Thoracic aorta (tissue), 2 donors: ENCODE measurements at places on chromosomes 12 and 14.

GRCh38 chr14:102046337-102047278 lies 40.2 kb downstream of the HSP90AA1 start:
- peak; percentile 65 for DNase-seq

DNA sequence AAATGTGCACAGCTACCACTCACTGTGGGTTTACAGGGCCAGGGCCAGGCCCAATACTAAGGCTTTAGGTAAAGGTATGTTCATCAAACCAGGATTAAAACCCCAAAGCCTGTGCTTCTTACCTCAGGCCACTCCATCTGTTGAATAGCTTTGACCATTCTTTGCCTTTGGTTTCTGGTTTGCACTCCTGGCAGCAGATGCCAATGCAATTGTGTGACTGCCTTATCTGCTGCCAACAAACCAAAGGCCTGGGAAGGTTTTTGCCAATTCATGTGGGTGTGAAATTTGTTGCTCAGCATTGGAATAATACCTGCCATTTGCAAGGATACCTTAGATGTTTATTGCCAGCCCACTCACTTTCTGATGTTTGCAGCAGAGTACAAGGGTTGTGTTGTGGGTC lies 221.6 kb downstream of the C12orf75 start:
- DNase-seq, result no peak

- DNase-seq, result no peak
These were observed 47.6 kb downstream of the TMEM30B start for GRCh38 chr14:61233436-61233956.

DNA sequence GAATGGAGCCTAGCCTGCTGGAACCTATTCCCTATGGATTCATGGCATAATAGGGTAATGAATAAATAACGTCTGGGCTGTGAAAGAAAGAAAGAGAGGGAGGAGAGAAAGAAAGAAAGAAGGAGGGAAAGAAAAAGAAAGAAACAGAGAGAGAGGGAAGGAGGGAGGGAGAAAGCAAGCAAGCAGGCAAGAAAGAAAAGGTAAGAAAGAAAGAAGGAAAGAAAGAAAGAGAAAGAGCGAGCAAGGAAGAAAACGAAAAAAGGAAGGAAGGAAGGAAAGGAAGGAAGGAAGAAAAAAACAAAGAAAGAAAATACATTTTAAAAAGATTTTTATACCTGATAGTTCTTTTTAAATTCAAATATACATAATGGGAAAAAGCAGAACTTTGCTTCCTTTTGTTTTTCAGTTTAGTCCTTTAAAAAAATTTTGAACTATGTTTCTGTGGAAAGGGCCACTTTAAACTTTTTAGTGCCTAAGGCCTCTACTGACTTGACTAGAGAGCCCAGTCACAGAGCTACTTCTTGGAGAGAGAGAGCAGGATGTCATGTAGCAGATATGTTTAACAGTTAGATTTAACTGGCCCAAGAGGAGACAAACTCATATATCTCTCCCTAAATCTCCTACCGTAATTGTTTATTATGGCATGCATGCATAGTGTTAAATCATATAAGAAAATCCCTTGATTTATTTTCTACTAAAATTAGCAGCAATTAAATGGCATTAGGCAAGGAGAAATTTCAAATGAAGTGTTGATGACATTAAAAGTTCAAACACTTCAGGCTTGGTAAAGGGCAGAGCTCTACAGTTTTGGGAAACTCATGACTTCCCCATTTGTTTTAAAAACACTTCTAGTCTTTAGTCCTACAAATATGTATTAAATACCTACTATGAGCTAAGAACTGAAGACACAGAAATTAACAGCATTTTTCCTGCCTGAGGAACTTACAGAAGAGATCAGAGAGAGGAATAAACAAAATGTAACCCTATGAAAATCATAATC lies 305.5 kb downstream of the BCAT1 start:
- no peak for DNase-seq

DNA sequence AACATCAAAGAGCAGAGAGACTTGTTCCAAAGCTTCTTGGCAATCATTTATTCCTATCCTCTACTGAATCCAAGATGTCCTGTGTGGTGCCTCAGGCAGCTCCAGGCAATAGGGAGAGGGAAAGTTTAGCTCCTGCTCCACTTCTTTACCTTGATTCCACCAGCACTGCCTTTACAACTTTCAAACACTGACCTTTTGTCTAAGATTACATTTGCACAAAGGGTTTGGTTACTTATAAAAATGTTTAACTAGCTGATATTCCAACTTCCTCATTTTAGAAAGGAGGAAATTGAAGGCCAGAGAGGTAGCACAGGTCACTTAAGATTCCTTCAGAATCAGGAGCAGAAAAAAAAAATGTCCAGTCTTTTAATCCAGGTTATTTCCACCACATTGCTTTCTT lies 192.7 kb downstream of the BTG1 start:
- DNase-seq, result no peak

DNA sequence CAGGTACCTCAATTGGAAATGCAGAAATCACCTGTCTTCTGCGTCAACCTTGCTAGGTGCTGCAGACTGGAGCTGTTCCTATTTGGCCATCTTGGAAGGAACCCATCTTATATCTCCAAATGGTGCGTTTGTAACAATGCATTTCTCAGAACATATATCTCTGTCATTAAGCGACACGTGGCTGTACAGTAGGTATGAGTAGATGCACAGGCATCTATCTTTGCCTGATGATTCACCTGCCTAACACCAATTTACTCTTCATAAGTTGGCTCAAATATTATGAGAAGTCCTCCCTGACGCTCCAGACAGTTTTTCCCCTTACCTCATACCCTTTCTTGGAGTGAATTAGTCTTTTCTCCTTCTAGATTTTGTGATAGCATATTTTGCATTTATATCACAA lies 44.2 kb downstream of the GPR137C start:
- no peak for DNase-seq

- no peak for DNase-seq
These were observed 39.9 kb downstream of the VEZT start for GRCh38 chr12:95257541-95257940.

DNA sequence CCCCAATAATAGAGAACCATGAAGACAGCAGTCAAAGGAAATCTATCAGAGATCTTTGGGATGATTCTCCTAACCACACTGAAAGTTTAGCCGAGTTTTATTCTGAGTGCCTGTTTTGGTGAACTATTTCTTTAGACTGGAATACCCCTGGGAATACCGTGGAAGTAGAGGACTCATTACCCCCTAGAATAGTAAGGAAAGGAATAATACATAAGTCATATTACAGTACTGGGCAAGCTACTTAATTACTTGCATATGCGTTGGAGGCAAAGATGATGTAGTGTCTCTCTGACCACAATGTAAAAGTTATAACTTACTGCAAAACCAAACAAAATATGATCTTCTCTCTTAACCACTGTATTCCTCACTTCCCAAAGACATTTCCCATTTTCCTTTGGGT lies 25.5 kb downstream of the ZC2HC1C start:
- no peak for DNase-seq

GRCh38 chr14:77557391-77557790 lies 58.8 kb upstream of the ISM2 start:
- no peak for DNase-seq

DNA sequence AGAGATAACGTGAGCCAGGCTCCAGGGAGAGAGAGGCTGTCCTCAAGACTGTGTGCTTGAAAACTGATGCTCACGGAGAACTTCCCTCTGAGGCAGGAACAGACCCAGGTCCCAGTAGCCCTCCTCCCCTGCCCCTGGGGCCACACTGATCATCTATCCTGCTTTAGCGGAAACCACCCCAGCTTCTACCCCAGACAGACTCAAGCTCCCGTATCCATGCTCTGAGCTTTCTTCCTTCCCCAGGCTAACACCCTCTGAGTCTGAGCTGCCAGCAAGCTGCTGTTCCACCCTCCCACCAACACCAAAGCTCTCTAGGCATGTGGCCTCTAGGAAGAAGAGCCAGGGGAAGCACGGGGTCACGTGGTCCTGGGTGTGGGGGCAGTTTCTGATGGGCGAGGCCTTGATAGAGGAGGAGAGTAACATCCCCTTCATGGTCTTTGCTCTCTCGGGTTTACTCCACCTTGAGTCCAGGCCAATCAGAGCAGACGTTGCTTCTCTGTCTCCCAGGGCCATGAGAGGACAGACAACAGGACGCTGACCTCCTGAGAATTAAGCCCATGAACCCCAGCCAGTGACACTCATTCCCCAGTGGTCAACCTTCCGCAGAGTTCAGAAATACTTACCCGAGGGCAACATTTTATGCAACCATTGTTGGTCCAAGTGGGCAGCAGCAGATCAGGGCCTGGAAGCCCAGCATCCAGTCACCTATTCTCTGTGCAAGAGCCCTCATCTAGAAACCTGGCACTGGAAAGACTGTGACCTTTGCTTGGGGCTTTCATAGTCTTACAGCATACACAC lies 1.4 kb downstream of the PCK2 start:
- no peak for DNase-seq

DNA sequence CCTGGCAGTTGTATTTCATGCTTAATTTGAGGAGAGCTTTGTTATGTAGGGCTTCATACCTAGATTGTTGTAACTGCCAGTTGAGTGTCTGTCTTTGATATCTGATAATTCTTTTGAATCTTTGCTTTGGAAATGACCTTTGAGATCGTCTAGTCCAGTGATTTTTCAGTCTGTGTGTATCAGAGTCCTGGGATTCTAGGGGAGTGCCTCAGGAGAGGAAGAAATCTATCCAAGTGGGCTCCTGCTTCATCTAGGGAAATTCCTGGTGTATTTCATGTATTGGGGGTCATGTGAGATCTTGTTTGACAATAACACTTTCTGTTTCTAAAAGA lies 98.6 kb downstream of the FIGNL2 start:
- DNase-seq, result no peak

- no peak for DNase-seq
These were observed 22.2 kb upstream of the GPR132 start for GRCh38 chr14:105087308-105087962.

- no peak for DNase-seq
These were observed 43.3 kb downstream of the MMAB start for GRCh38 chr12:109529691-109530640.

- no peak for DNase-seq
These were observed 512.0 kb downstream of the FOXG1 start for GRCh38 chr14:29278301-29279263.

GRCh38 chr12:6701078-6701768 lies 608 bp upstream of the PIANP start:
- no peak for DNase-seq

DNA sequence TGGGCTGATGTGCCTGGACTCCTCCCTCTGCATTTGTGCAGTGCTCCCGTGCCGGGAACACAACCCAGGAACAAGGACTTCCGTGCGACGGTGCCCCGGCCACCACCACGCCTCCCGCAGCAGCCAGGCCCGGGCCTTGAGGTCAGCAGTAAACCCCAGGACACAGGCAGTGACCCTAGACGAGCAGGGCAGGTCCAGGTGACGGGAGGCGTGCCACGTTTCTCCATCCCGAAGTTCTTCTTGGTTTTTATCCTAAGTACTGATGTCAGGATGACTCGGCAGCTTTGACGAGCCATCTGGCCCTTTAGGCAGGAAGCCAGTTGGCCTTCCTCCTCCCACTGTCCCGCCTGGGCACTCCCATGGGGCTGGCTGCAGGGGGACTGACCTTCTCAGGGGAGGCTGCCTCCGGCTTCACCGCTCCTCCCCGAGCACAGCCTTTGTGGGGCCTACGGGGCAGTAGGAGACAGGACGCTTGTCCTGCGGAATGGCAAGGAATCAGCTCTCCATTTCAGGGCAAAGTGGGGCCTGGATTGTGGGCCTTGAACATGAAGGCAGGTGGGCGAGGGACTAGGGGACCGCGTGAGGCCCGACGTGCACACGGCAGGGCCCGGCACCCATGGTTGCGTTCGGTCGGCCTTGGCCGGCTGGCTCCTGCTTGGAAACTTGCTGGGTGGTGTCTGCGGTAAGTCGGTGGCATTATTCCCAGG lies 94.1 kb downstream of the FBXL14 start:
- DNase-seq, result no peak

DNA sequence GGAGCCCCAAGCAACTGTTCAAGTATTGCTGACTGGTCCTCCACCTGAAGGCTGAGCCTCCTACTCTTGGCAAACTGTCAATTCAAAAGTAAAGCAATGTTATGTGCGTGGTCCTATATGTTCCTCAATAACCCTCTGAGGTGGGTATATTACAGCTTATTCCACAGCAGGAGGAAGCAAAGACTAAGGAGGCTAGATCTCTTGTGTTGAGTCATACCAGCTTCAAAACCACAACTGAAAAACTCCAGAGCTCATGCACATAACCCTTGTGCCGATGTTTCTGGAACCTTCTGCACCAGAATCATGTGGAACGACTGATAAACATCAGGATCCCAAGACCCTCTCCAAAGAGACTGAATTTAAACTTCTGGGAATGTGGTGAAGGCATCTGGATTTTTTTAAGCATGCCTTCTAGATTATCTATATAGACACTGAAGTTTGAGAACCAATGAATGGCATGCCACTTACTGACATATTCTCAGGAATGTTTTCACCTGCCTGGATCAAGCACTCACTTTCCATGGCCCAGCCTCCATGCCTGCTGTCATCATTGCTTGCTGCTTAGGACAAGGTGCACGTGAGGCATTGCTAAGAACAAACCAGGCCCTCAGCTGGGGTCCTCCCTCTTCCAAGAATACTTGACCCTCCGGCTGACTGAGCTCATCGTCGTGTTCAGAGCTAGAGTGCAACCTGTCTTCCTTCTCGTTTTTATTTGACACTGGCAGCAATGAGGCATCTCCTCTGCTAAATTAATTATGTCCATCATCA lies 194.7 kb downstream of the BCL11B start:
- no peak for DNase-seq

- no peak for DNase-seq
These were observed 230.2 kb downstream of the BCL11B start for GRCh38 chr14:99041820-99042174.
